ENCODE measurements at places on chromosomes 1 and 21.

DNA sequence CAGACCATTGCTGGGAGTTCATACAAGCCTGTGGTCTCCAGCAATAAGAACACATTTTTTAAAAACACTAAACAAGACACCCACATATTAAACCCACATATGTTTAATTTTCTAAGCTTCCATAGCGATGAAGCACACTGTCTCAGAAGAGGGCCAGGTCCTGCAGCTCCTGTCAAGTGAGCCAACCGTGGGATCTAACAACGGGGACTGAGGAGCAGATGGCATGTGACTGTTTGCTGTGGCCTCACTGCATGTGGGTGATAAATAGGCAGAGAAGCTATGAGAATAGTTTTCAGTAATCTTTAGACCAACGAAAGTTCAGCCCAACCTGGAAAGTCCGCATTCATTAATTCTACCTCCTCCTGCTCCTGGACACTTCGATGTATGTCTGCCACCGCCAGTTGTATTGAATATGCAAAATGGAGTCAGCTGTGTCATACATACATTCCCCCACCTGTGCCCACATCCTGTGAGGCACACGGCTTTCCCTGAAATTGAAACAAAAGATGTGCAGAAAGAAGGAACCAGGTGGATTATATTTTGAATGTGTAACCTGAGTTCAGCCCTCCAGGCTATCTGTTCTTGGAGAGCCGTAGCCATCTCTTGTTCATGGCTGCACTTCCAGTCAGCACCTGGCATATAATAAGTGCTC, 88.2 kb downstream of the MIS18A start:
- DNase-seq = no peak

DNA sequence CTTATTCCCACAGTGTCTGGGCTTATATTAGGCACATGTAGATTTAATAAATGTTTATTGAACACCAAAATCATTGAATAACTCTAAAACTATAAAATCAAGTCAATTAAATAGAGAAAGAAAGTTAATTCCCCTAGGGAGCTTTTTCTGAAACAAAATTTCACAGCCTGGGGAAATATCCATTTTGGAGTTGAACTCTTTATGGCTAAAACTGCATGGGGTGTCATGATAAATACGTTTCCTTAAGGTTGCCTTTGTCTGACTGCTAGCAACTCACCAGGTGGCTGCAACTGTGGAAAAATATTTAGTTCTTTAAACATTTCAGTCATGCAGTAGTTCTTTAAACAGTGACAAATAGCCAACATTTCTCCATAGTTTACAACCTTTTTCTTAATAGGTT, 496.1 kb downstream of the LRRIQ3 start:
- DNase-seq = no peak

- no peak for DNase-seq
These were observed 26.5 kb downstream of the ZNF124 start for GRCh38 chr1:247145279-247145678.

DNA sequence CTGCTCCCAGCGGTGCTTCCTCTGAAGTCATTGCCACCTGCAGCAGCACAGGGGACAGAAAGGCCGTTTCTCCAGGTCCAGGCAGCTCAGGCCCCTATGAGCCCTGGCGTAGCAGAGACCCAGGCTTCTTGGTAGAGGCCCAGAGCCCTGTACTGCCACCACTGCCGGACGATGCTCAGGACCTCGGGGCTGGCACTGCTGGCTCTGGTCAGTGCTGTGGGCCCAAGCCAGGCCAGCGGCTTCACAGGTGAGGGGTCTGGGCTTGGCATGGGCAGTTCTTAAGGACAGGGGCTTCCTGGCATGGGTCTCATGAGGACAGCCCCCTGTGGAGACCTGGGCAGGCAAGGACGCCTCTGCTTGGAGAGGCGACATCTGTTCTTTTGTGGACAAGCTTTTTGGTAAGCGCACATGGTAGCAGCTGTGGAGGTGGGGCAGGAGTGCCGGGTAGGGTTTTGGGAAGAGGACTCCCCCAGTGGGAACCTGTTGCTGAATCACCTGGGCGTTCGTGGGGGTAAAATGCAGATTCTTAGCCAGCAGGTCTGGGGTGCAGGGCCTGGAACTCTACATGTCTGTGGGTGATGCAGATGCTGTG, at the start of gene UMODL1:
Gene UMODL1, plus strand, starts transcription at position 172 of the 592 bp plus-strand sequence. Its CDS starts 0 bp downstream, at position 172.
- no peak for DNase-seq

DNA sequence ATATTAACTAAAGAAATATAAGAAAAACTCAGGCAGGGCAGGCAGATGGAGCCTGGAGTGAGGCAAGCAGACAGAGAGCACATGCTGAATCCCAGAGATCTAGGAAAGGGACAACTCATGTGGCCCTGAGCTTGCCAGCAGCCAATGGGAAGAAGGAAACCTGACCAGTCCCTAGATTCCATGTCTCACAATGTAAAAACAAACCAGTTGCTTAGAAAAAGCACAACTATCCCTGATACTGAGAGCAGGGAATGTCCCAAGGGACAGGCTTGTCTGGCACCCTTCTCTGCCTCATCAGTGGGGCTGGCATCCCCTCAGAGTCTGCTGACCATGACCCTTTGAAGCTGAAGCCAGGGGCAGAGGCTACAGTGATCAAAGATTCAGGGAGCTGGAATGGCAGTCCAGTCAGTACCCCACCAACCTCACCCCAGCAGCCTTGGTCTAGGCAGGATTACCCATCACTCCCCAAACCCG, 27.8 kb downstream of the HSPG2 start:
- DNase-seq = no peak

GRCh38 chr1:58971629-58972140, 187.8 kb upstream of the JUN start:
- DNase-seq = no peak

- DNase-seq = no peak
These were observed 122.9 kb upstream of the ARHGEF16 start for GRCh38 chr1:3331564-3331963.

GRCh38 chr1:79396901-79397300, 390.4 kb upstream of the ADGRL4 start:
- no peak for DNase-seq

- DNase-seq = no peak
These were observed 414.2 kb upstream of the C1orf87 start for GRCh38 chr1:60487565-60488345.

DNA sequence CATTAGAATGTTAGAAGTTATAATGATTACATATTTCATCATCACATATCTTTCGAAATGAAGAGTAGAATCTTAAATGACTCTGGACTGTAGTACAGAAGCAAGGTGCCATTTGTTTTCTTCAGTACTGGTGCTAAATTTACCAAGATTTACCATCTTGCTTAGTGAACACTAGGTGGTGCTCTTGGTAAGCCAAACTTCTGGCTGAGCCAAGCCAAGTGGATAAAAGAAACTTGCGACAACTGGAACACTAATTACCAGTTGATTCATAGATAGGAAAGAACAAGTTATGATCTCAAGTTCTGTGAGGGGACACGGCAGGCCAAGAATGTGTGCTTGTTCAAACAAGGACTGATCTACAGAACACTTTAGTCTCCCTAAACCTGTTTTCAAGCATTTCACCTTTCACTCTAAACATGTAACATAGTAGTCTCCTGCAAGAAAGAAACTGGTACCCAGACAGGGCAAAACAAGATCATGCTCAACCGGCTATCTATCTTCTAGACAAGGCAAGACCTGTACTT, 19.8 kb downstream of the SPRTN start:
- peak; percentile 45 for DNase-seq

- DNase-seq = no peak
These were observed 38.5 kb upstream of the BMP8B start for GRCh38 chr1:39827201-39827600.

DNA sequence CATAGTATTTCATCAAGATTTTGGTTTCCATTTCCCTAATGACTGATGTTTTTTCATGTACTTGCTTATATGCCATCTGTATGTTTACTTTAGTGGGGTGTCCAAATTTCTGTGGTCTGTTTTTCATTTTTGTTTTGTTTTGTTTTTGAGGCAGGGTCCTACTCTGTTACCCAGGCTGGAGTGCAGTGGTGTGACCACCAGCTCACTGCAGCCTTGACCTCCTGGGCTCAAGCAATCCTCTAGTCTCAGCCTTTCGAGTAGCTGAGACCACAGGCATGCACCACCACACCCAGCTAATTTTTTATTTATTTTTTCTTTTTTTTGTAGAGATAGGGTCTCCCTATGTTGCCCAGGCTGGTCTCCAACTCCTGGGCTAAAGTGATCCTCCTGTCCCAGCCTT, 378.0 kb upstream of the VAMP3 start:
- DNase-seq = no peak

DNA sequence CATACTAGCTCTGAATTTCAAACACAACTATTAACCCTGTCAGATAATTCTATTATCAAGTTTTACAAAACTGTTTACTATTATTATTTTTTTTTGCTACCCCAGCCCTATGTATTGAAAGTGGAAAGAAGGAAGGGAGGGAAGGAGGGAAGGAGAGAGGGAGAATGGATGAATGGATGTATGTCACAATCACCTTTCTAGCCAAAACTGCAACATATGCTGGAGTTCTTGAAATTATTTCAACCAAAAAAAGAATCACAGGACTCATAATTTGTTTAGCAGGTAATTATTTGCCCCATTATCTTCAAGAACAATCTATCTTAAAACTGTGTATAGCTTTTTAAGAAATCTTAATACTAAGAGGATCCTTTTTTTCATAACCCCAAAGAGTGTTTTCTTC, 5.4 kb downstream of the NRIP1 start:
- DNase-seq = no peak

DNA sequence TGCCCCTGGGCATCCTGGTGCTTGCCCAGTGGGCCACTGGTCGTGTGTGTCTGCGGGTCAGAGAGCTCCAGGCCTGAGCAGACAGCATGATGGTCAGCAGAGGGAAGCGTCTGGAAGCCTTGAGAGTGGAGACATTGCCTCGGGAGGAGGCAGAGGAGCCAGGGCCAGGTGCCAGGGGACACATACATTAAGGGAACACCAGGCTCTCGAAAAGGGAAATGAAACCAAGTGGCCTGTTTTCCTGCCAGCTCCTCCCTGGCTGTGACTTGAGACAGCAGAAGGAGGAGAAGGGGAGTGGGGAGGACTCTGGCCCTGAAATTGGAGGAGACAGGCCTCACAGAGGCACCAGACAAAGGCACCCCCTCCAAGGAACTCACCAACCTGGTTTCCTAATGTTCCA, 62.4 kb upstream of the LRP8 start:
- no peak for DNase-seq

DNA sequence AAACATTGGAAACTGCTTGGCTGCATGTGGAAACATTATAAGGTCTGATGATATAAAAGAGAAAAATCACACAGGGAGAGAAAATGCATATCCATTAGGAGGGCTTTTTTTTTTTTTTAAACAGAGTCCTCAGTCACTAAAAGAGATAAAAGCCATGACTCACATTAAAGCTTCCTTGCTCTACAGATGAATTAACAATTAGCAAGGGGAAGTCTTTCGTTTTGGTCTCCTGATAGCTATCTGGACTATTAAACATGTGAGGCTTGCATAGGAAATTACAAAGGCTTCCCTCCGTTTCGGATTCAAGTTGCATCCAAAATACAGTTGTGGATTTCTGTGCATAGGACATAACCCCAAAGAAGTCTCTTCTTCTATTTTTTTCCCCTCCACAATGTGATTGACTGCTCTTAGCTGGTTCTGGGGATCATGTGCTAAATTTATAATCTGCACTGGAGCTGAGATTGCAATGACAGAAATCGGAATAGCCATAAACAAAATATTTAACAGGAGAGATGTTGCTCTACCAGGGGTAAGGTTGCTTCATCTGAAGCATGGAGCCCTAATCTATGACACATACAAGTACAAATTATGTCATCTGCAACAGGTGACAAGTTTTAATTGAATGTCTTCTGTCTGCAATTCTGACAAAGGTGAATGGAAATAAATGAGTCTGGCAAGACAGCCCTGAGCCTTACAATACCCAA, 146.8 kb downstream of the ESRRG start:
- DNase-seq = no peak

GRCh38 chr1:194289569-194290266, 1103.3 kb upstream of the B3GALT2 start:
- DNase-seq = peak; percentile 40

- no peak for DNase-seq
These were observed 153.9 kb upstream of the SPAG17 start for GRCh38 chr1:118338936-118339335.

GRCh38 chr1:58104960-58105359, 441.6 kb downstream of the OMA1 start:
- DNase-seq = no peak

GRCh38 chr1:4605158-4605557, 49.3 kb upstream of the AJAP1 start:
- no peak for DNase-seq

DNA sequence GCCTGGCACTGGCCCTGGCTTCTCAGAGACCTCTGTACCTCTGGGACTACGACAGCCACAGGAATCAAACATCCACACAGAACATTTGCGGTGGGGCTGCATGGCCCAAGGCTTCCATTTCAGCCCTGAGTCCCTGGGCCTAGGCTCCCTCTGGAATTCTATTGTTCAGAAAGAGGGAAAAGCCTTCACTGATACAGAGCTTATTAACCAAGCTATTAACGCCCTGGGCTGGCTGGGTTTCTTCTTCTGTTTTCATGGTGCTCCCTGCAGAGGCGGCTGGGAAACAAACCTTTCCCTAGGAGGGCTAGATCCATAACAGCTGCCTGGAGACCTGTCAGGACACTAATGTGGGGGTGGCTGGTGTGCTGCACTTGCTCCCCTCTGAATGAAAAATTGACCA, 88.2 kb downstream of the KAZN start:
- DNase-seq = no peak

GRCh38 chr1:159318784-159319551, 16.8 kb downstream of the FCER1A start:
- no peak for DNase-seq

DNA sequence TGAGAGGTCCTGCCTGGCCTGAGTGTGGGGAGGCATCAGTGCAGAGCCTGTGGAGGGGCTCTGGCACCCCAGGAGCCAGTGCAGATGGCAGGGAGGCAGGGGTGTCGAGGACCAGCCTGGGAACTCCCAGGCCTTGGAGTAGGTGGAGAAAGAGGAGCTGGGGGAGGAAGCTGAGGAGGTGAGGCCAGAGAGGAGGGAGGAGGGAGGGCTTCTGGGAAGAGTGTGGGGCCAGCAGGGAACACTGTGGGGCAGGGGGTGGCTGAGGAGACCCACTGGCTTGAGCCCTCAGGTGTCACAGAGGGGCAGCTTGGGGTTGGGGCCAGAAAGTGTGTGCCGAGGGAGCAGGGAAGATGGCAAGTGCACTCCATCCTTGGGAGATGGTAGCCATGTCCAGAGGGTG, 3.8 kb downstream of the COQ8A start:
- DNase-seq = no peak

- no peak for DNase-seq
These were observed 501.9 kb upstream of the USP24 start for GRCh38 chr1:55717111-55717510.

DNA sequence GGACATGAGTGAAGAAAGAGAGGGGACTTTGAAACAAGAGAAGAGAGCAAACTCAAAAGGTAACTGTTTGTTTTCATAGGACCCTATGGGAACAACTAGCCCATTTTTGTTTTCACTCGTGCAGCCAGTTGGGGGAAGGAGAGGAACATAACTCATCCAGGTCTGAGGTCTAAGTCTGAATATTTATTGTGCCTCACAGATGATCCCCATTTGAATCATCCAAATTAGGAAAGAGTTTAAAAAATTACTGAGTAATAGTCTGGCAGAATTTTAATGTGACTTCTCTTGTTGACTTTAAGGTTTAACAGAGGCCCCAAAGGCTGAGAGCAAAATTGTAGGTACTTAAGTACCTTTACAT, 10.4 kb upstream of the TSPAN2 start:
- no peak for DNase-seq

GRCh38 chr21:33125680-33126375, 55.9 kb downstream of the OLIG1 start:
- no peak for DNase-seq
